Adrenal gland (tissue), 19 donors: ENCODE measurements at places on chromosomes 3 and 15. TPM values are rescaled to one million over a fixed set of nuclear protein-coding genes. Genes with fewer than 3 reads are reported as not detected.

The MYO5C gene
- total RNA-seq, result 1.6 TPM

DNA sequence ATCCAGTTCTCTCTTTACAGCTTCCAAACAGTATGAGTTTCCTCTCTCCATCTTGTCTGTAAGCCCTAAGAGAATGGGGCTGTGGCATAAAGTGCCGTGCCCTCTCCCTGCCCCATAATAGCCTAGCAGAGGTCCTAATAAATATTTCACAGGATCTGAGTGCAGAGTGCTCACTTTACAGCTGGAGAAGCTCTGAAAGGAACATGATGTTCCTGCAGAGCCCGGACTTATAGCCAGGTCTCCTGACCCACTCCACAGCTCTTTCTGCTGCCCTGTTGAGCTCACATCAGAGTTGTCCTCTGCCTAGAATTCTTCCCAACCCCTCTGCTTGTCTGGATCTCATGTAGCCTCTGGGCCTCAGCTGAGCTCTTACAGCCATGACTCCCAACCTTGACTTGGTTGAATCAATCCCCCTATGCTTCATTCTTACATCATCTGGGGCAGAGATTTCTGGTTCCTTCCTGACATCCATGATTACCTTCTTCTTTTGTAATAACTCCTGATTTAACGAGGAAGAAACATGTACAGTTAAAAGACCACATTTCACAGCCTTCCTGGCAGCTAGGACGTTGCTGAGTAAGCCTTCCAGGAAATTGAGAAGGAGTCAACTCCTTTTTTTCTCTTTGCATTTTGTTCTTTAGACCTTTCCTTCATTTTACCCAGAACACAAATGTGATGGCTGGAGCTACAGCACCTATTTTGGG is 135.3 kb downstream of the RPLP1 start:
- H3K27ac ChIP-seq, result no peak overlapping the region
- H3K4me1 ChIP-seq, result no peaks in the 10 kb centered on the region
- no peak for DNase-seq
- no peaks in the 10 kb centered on the region for H3K27me3 ChIP-seq
- H3K36me3 ChIP-seq, result no peaks in the 10 kb centered on the region

The PLSCR5 gene
- not detected for total RNA-seq

DNA sequence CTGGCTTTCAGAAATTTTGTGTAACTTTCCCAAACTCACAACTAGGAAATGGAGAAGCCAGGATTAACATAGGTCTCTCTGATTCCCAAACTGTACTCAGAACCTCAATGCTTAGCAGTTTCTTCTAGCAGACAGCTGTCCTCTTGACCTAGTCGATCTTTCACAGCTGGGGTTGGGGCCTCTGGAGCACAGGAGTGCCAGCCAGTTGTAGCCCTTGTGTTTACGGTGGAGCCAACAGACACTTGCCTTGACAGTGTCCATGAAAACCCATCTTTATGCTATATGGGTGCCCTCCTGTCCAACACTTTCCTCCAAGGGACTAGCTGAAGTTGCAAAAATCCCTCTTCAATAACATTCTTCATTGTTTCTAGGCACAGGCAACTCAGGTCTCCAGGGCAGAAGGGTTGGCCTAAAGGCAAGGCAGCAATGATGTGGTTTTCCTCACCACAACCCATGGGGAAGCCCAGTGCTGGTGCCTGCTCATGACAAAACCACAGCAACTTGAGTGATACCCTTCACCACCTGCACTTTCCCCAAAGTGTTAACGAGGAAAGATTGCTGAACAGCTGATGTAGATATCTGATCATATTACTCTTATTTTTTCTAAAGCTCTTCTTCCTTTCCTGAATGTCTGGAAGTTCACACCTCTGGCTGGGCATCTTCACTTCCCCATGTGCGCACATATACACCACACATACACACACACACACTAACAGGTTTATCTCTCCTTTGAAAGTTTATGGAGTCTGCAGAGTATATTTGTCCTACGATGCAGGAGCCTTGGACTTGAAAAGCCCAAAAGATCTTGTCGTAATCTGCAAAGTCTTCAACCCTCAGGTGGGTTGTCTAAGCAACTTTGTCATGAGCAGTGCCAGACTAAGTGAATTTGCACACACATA is 11.0 kb upstream of the KNG1 start:
- no peaks in the 10 kb centered on the region for H3K27me3 ChIP-seq
- H3K36me3 ChIP-seq, result no peaks in the 10 kb centered on the region
- no peak overlapping the region for H3K4me3 ChIP-seq
- no peak for DNase-seq
- no peaks in the 10 kb centered on the region for H3K4me1 ChIP-seq
- H3K27ac ChIP-seq, result no peak overlapping the region
